ENCODE measurements at places on chromosomes 12 and 14. TPM values are rescaled to one million over a fixed set of nuclear protein-coding genes. Genes with fewer than 3 reads are reported as not detected.

- no peak for DNase-seq
Observed at GRCh38 chr12:64506955-64507354, 55.0 kb downstream of the TBK1 start.

DNA sequence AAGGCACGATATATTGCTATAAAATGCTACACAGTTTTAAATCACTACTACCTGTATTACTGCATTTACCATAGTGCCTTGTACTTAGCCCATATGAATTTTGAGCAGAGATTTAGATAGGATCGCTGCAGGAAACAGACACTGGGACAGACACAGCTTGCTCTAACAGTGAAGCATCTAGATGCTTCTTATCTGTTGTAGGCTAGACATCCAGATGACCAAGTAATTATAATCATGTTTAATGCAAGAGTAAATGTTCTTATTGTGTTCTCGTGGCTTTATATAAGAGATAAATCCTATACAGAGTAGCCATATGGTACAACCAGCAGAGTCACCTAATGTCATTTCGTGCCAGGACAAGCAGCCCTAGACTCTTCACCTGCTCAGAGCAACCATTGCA, 92.8 kb downstream of the ASCL1 start:
- no peak for DNase-seq

DNA sequence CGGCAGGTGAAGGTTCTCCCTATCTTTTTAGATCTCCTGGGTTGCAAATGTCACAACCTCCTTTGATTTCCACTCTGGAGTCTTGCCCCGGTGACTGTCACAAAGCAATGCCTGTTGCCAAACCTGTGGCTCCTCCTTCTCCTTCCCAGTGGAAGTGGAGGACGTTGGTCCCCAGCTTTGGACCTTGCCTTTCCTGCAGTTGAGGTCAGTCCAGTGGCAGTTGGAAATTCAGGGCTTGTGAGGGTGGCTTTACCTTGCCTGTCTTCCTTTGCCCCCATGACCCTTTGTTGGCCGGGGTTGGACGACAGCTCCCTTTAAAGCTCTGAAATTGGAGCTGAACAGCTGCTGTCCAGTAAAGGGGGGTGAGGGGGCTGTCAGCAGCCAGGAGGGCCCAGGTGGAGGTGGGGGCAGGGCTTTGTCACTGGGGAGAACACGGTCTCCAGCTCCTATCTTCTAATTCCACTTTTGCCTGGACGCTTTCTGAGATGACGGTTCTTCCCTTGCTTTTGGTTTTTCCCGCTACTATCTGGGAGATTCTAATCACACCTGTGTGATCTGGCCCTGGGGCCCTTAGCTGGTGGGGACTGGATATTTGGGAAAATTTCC, 4.1 kb downstream of the TEAD4 start:
- DNase-seq, result no peak

DNA sequence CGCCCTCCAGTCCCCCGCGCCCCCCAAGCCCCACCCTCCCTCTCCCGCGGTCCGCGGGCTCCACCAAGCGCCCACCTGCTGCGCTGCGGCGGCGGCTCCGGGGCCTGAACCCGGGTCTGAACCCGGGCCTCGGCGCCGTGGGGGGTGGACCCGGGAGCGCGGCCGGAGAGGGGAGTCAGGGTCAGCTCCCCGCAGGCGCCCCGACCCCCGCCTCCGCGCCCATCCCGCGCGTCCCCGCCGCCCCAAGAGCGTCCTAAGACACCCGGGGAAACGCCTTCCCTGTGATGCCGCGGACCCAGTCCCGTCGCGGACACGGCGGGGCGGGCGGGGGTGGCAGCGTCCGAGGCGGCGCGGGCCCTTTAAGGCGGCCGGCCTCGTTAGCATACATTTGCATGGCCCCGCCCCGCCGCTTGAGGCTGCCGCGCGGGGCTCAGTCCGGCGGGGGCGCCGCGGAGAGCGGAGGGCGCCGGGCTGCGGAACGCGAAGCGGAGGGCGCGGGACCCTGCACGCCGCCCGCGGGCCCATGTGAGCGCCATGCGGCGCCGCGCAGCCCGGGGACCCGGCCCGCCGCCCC, at the start of gene MMP17:
Gene MMP17 (plus strand): TSS at position 433 of the 574 bp plus-strand sequence. CDS start 102 bp downstream, at position 535.
- DNase-seq, result peak; percentile 60

- no peak for DNase-seq
Observed at GRCh38 chr12:20268121-20268732, 100.1 kb upstream of the PDE3A start.

DNA sequence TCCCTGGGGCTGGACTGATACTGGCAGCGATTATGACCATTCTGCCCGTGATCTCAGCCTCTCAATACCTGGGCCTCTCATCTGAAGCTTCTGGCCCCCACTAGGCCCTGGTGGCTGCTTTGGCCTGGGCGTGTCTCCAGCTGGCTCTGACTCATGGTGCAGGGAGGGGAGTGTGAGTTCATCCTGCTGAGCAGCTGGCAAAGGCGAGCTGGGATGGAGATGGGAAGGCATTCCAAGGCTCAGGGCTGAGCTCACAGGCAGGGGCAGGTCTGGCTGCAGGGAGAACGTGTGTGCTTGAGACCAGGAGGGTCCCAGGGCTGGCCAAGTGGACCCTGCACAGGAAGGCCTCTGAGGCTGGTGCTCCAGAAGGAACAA, 221.8 kb downstream of the TMEM121 start:
- no peak for DNase-seq

GRCh38 chr14:96808619-96809406, 11.6 kb downstream of the VRK1 start:
- no peak for DNase-seq

DNA sequence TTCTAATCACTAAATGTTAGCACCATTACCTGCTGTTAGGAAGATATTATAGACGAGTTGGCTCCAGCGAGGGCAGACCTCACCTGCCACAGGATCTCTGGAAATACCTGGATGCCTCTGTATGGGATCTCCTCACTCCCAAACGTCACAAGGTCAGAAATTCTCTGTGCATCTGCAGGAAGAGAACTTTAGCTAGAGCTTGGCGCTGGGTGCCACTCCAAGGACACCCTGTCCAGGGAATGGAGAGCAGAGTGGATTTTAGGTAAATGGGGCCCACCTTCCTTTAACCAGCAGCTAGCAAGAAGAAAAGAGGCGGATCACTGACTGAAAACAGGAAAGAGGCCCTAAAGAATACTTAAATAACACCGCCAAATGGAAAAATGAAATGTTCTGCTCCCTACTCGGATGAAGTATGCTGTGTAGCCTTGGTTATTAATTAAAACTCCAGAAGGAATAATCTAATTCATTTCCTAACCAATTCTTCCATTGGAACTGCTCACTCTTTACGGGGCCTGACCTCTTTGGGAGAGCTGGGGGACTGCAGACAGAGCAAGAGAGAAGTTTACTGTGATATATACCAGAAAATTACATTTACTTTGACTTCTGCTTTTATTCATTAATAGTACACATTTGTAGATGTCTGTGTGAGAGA, 4.2 kb upstream of the FOXG1 start:
- DNase-seq, result no peak

- no peak for DNase-seq
Observed at GRCh38 chr12:102463659-102464249, 16.6 kb downstream of the IGF1 start.

DNA sequence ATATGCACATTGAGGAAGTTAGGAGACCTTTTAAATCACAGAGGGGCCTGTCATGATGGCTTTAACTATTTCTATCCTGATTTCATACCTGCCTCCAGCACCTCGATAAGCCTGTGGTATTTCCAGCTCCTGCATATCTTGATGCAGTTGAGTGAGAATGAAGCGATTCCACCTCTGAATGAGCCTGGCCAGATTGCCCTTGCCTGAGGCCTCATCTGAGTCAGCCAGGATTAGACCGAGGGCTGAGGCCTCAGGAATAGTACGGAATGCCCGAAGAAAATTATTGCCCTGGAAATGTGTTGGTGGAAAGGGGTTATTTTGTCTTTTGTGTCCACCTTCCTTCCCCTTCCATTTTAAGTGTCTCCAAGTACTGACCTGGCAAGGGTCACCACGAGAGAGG, 8.4 kb upstream of the CNPY2 start:
- no peak for DNase-seq

- DNase-seq, result no peak
Observed at GRCh38 chr14:77314539-77315457, 5.9 kb downstream of the POMT2 start.

DNA sequence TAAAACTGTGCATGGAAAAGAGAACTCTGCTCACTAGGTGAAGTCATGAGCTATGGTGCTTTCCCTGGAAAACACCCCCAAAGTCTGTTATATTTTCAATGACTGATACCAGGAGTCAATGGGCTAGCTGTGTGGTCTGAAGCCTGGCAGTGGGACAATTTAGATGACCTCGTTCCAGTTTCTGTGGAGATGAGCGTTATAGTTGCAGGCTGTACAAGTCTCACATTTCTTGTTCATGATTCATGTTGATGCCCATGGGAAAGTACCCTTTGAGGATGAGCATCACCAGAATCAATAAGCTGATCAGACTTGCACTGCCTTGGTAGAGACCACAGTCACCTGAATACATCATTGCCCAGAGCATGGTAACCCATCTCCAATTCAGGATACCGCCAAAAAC, 70.7 kb downstream of the NOVA1 start:
- DNase-seq, result no peak

GRCh38 chr12:55852740-55853139, 10.0 kb upstream of the MMP19 start:
- DNase-seq, result no peak

DNA sequence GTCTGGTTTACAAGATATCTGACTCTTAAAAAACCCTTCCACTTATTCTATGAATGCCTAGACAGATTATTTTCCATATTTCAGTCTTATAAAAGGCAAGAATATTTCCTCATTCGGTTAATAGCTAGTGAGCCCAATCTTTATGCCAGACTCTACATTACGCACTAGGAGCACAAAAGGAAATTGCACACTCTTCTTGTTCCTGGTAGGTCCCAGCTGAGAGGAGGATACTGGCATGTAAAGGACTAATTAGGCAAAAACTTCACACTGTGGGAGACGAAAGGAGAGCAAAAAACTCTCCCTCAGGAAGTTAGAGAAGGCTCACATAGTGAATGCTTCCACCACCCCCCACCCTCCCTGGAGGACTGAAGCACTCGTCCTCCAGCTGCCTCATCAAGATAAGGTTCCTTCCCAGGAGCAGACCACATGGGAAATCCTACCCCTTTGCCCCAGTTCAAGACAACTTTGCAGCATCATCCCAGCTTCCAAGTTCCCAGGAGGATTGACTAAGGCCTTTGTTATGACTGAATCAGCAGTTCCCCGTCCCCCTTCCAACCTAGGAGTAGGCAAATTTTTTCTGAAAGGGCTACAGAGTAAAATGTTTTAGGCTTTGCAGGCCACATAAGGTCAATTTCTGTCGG, 14.5 kb downstream of the CAPZA3 start:
- DNase-seq, result no peak

GRCh38 chr12:122148657-122149056, 25.4 kb downstream of the IL31 start:
- no peak for DNase-seq

- no peak for DNase-seq
Observed at GRCh38 chr14:96267336-96267735, 11.3 kb downstream of the BDKRB1 start.

GRCh38 chr14:68961781-68962584, 17.1 kb downstream of the ACTN1 start:
- DNase-seq, result no peak

DNA sequence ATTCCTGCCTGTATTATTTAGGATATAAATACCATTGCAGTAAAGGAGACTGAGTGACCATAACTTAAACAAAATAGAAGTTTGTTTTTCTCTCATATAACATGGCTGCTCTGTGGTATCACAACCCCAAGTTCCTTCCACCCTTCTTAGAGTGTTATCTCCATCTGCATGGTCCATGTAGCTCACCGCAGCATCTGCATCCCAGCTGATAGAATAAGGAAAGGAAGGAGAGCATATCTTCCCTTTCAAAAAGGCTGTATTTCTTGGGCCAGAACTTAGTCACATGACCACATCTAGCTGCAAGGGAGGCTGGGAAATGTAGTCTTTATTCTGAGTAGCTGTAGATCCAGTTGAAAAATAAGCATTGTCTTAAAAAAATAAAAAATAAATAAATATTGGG, 184.8 kb upstream of the NUDT4 start:
- no peak for DNase-seq

DNA sequence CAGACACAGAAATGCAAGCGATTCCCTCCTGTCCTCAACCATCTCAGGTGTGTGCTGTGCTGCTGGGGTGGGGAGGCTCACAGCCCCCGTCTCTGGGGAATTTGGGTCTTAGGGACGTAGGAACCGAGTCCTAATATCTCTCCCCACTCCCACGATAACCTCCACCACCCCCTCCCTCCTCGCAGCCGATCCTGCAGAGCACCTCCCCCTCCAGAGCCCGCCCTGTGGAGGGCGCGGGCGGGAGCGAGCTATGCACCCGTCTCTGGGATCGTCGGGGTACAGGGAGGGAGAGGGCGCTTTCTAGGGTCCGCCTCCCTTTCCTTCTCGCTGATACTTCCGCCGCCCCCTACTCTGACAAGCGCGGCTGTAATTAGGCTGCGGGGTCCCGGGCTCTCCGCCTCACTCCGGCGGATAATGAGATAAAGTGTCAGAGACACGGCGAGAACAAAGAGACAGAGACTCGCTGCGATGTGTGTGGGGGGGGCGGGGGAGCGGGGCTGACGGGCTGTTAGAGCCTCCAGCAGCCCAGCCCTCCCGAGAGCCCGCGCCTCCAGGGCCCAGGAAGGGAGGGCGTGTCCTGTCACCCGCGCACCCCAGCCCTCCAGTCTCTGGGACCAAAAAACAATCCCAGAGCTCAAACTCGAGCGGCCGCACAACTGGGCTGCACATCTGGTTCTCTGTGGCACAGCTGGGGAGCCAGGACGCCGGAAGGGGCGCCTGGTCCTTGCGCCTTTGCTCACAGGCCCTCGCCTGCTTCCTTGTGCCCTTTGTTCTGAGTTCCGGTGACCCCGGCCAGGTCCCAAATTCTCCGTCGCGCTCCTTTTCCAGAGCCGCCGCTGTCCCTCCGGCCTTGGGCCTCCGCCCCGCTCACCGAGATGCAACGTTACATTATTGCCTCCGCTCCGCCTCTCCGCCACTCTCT, 8.7 kb downstream of the SHMT2 start:
- DNase-seq, result no peak

DNA sequence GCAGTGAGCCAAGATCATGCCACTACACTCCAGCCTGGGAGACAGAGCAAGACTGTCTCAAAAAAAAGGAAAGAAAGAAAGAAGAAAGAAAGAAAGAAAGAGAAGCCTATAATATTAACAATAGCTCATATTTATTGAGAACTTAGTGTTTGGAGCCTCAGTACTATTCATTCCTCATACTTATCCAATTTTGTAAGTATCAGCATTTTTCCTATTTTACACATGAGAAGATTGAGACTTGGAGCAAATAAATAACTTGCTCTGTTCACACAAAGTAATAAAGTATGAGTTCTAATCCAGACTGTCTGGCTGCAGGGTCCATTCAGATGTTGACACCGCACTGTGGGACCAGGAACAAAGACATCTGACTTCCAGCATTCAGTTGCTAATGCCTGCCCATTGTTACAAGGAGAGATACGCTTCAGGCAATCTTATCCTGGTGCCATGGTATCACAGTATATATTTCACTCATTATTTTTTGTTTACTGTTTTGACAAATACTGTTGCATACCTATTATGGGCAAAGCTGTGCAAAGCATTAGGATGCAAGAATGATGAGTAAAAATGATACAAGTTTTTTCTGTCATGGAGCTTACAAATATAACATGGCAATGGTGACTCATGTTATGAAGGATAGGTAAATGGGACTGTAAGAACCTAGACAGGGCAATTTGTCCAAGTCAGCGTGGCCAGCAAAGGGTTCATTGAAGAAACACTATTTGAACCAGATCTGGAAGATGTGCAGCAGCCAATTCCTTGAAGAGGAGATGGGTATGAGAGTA, 21.4 kb upstream of the TMTC2 start:
- DNase-seq, result no peak

The IL22 gene
- total RNA-seq, result not detected

The PLCZ1 gene
- total RNA-seq, result not detected

The EFS gene
- 104 TPM for total RNA-seq

The RNASE12 gene
- total RNA-seq, result not detected

The KCNA1 gene
- 0.37 TPM for total RNA-seq

The OVCH1 gene
- total RNA-seq, result 0.16 TPM

The CLEC4D gene
- total RNA-seq, result not detected
